ENCODE measurements at places on chromosomes 4 and X.

- no peak for DNase-seq
These were observed 27.2 kb upstream of the DHX15 start for GRCh38 chr4:24611575-24611974.

GRCh38 chr4:139525414-139525813, 30.6 kb downstream of the SETD7 start:
- no peak for DNase-seq

- DNase-seq: peak; percentile 78
These were observed 177.0 kb downstream of the CAMK2D start for GRCh38 chr4:113584407-113585150.

DNA sequence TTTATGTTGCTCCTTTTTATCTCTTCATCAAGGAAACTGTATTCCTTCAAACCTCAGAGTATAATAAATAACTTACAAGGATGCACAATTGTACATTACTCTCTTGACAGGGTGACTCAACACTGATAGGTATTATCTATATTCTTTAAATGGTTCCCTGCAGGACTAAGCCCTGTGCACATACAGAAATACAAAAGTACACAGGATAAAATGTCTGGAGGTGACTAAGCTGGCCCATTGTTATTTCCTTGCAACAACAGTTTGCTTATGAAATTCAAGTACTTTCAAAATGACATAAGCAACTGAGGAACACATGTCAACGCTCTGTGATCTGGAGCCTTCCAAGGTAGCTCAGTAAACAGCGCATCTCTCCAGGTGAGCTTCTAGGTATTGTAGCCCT, 83.8 kb upstream of the RPL34 start:
- no peak for DNase-seq

GRCh38 chr4:113222471-113222870, 173.0 kb downstream of the ANK2 start:
- peak; percentile 19 for DNase-seq

- DNase-seq: peak; percentile 76
These were observed 72.9 kb upstream of the STIM2 start for GRCh38 chr4:26787461-26788340.

DNA sequence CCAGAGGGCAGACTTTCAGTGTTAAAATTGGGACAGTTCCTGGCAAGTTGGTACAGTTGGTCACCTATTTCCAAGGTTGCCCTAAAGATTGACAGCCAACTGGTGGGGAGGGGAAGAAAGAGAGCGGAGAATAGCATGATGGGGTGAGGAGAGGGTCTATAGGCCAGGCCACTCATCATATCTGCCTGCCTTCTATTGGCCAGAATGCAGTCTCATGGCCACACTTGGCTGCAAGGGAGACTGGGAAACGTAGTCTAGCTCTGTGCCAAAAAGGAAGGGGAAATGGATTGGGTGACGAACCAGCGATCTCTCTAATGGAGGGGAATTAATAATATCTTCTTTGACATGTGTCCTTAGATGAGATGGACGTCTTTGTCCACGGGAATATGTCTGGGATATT, 197.4 kb upstream of the ATP6AP2 start:
- no peak for DNase-seq

DNA sequence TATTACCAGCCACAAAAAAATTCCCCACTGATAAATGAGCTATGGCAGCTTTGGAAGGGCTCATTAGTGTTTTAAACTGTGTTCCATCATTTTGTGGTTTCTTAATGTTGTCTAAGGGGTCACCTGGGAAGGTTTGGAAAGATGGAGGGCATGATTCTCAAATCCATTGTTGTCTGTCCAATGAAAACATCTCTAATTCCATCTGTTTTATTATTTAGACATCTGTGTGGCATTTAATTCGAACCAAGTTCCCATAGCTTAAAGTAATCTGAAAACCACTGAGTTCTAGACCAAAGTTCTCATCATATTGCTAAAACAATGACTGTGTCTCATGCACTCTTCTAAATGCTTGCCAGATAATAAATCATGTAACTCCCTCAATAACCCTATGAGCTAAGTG, 103.8 kb upstream of the PPP3CA start:
- no peak for DNase-seq

DNA sequence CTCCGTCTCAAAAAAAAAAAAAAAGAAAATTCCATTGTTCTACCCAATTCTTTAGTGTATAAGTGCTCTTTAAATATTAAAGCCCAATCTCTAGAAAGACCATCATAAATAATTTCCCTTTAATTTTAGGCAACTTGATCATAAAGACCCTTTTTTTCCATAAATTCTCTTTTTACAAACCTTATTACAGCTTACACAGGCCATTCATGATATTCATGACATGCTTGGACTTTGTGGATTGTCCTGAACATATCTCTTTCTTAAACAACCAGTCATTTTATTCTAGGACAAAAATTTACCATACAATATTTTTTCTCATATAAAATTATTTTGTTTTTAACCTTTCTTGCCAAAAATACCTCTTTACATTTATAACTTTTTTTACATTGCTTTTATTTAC, 30.5 kb downstream of the TLR8 start:
- DNase-seq: no peak

DNA sequence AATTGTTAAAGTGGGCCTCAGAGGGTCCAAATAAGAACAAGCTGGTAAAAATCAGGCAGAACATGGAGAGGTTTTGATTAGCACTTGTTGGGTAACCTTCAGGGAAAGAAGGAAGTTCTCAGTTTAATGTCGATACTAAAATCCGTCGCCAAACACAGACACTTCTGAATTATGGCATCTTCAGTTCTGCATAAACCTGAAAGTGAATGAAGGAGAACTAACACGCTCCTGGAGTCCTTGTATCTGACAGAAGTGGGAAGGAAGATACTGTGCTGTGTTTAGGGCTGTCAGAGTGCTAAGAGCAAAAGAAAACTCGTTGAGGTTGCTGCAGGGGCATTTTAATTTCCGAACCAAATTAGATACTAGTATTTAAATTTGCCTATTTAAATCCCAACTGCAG, 106.2 kb downstream of the TMA16 start:
- no peak for DNase-seq

DNA sequence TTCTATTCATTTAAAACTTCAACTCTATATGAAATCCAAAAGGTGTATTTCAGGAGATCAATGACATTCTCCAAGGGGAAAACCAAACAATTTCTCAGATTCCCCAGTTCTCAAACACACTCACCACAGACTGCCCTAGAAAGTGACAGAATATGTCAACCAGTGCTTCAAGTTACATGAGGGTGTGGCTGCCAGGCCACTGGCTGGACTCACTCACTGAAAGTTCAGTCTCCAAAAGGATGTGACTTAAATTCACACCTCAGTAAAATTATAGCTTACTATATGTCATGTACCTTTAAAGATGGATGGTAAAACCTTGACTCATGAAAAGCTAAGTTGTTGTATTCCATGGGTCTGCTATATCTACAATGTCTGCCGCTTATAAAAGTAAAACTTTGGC, 7.3 kb downstream of the INPP4B start:
- DNase-seq: no peak

DNA sequence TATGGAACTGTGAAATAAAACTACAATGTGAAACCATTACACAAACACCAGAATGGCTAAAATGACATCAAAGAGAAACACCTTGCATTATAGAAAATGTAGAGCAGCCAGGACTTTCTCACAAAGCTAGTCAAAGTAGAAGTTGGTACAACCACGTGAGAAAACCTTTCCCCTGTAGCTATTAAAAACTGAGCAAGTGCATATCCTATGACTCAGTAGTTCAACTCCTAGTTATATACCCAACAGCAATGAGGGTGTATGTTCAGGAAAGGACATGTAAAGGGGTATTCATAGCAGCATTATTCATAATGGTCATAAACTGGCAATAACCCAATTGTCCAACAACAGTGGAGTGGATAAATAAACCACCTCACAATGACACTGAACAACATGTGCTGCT, 177.5 kb upstream of the NUDT10 start:
- no peak for DNase-seq

DNA sequence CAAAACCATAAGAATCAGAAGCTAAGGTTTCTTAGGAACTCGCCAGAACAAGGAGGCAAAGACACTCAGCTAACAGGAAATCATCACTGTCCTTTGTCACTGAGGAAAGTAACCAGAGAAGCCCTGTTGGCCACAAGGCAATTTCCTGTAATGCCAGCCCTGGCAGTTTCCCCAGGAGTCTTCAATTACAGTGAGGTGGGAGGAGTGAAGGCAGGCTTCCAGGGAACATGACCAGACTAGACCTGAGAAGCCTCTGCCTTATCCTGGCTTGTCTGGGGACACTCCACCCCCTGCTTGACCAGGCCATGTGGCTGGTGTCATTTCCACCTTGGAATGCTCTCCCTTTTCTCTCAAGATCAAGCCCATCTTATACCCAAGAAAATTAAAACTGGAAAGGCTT, 125.3 kb downstream of the COL4A6 start:
- peak; percentile 73 for DNase-seq

DNA sequence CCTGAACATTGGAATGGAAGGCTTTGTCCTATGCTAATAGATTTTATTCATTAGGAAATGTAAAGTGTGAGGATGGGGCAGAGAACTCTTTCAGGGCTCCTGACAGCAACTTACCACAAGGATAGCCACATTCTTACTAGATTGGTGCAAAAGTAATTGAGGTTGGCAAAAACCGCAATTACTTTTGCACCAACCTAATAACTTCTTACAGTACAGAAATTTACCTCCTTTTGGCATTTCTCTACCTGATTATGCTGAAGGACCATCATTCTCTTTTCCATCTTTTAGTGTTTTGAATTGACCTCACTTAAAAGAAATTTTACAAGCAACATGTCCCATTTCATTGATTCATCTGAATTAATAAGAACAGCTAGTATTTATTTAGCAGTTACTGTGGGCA, 109.2 kb upstream of the AP1S2 start:
- DNase-seq: no peak

DNA sequence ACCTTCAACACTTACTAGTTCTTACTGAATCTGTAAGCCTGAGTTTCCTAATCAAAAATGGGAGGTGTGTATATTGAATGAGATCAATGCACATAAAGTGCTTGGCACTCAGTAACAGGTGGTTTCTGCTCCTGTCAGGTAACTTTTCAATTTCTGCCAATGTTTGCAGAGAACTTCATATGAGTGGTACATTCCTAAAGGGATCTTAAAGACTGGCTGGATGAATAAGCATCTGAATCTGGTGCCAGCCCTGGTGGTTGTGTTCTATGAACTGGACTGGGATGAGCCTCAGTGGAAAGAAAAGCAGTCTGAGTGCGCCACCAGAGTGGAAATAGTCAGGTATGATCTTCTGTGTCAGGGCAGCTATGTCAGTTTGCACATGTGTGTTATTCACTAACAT, 7.0 kb downstream of the TRAPPC11 start:
- no peak for DNase-seq

DNA sequence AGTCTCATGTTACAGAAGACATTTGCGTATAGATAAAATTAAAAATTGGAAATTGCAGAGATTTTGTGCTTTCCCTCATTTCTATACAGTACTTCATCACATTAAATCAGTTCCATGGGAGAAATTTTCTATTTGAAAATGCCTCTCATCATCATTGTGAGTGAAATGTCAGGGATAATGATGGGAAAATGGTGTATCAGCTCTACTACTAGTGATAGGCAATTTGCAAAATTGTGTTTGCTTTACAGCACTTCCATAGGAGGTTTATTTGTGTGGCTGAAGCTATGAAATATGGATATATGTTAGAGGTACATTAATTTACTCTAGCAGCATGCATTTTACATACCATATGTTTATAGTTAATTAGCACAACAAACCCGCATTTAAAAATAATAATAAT, 21.0 kb upstream of the ANAPC4 start:
- DNase-seq: no peak

DNA sequence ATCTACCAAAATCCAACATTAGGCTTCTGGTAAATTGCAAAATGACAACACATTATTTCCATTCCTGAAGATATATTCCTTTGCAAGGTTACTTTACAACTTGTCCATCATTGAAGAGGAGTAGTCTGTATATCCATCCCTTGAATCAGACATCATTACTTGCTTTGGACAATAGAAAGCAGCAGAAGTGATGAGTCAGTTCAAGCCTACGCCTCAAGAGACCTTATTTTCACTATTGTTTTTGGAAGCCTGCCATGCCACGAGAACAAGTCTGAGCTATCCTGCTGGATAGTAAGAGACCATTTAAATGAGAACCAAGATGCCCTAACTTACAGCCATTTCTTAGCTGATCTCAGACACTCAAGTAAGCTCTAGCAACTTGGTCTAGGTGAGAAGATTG, 246.0 kb upstream of the HHIP start:
- DNase-seq: peak; percentile 87

DNA sequence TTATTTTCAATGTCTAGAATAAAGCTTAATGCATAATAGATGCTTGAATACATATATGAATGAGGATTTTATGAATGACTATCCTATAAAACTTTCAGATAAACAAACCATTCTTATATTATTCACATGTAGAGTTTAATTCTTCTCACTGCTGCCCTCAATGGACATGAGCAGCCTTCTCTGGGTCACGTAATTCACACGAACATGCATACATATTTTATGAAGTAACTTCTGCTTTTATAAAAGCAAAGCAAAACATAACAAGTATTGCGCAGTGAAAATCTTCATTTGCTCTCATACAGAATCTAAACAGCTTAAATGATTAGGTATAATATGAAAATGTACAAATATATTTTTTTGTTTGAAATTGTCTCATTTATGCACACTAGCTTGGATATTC, 116.7 kb downstream of the TMA16 start:
- DNase-seq: no peak

DNA sequence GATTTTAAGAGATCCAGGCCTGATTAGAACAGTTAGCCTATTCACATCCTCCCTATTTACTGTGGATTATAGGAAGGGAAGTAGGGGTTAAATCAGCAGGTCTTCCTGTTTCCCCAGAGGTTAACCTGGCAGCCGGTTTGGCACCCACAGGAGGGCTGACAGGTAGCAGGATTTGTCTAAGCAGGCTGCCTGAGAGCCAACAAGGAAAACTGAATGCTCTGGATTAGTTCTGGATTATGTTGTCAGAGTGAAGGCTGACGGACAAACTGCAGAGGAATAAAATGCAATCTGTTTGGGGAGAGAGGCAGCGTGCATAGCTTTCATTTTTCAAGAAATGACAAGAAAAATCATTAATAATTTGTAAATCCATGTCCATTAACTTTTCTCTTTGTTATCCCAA, 397.1 kb upstream of the FAM241A start:
- DNase-seq: no peak

- no peak for DNase-seq
These were observed 87.4 kb downstream of the ZXDA start for GRCh38 chrX:57822818-57823217.

GRCh38 chr4:139633195-139633594, 32.4 kb upstream of the MGST2 start:
- DNase-seq: no peak

GRCh38 chr4:145545538-145546174, 64.0 kb downstream of the SMAD1 start:
- DNase-seq: peak; percentile 84
